BE2C (cell line): ENCODE measurements at places on chromosomes 5 and 9.

DNA sequence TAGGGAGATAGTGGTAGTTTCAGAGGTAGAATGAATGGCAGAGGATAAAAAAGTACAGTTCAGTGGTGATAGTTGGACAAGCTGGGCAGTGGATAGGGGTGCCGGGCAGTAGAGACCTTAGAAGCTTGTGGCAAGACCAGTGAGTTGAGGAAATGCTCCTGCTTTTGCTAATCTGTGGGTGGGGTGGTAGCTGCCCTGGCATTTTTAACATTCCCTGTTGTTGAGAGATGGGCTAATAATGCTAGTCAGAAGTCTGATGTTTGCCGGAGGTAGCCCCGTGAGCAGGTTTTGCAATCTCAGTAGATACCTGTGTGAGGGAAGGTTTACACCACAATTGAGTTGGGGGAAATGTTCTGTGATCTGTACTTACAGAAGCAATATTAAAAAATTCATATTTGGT, 91.1 kb downstream of the TRIO start:
- DNase-seq = no peak

DNA sequence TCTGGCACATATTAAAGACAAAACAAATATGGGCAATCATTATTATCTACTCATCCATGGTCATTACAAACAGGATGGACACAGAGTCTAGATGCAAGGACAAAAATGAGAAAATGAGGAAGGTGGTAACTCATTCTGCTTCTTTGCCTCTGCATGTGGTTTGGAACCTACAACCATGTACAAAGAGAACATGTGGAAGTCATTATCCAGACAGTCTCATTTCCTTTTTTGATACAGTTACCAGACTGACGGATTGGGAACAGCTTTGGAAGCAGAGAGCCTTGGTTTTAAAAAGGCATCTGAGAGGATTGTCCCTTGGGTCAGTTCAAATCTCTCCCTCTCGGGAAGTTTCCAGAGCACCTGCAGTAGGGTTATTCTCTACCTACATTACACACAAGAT, 433.4 kb upstream of the TNC start:
- no peak for DNase-seq

- peak; percentile 69 for DNase-seq
Observed at GRCh38 chr9:131837316-131837715, 97.4 kb upstream of the RAPGEF1 start.

DNA sequence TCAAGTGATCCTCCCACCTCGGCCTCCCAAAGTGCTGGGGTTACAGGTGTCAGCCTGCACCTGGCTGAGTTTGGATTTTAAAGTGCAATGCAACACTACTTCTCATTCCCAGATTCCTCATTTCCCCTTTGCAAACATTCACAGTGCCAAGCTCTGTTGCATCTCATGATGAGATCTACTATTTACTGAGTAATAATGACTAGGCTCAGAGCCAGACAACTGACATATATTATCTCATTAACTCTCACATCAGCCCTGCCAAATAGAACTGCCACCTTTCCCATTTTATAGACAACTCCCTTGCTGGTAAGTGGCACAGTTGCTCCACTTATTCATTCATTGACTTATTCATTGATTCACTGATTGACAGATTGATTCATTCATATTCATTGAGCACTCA, 7.0 kb downstream of the PDE6A start:
- no peak for DNase-seq

GRCh38 chr5:56106837-56107236, 112.1 kb upstream of the IL6ST start:
- no peak for DNase-seq

DNA sequence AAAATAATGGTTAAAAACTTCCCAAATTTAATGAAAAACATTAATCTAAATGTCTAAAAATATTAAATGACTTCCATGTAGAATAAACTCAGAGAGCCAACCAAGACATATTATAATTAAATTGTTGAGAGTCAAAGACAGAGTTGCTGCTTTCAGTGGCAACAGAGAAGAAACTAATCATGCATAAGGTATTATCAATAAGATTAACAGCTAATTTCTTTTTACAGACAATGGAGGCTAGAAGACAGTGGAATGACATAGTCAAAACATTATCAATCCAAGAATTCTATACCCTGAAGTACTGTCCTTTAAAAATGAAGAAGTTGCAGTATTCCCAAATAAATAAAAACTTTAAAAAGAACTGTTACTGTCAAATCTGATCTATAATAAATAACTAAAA, 268.7 kb downstream of the IRX2 start:
- no peak for DNase-seq

DNA sequence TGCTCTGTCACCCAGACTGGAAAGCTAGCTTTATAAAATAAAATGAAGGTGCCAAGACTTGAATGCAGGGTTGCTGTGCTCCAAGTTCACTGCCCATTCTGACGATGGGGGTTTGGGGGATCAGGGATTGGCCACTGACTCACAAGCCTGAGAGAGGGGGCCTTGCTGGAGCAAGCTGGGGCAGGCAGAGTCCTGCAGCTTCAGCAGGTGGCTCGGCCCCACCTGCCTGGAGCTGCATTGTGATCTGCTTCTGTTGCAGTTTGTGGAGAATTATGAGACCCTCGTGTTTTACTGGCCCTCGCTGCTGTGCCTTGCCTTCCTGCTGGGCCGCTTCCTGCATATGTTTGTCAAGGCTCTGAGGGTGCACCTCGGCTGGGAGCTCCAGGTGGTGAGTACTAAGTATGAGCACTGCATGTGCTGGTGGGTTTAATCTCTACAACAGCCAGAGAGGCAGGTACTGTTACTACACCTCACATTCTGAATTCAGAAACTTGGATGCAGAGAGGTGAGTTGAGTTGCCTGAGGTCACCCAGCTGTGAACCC, 31.1 kb upstream of the CCDC180 start:
- no peak for DNase-seq

GRCh38 chr5:176609724-176610434, at the start of gene GPRIN1:
Gene GPRIN1 (minus strand): TSS chr5:176610156. CDS start chr5:176599834, 10,322 bp downstream.
- peak; percentile 86 for DNase-seq

GRCh38 chr9:70902692-70903131, 218.7 kb downstream of the TRPM3 start:
- DNase-seq = no peak

- DNase-seq = no peak
Observed at GRCh38 chr5:133145436-133146170, 93.8 kb downstream of the HSPA4 start.

- DNase-seq = no peak
Observed at GRCh38 chr5:61081741-61082140, 80.5 kb downstream of the SMIM15 start.

DNA sequence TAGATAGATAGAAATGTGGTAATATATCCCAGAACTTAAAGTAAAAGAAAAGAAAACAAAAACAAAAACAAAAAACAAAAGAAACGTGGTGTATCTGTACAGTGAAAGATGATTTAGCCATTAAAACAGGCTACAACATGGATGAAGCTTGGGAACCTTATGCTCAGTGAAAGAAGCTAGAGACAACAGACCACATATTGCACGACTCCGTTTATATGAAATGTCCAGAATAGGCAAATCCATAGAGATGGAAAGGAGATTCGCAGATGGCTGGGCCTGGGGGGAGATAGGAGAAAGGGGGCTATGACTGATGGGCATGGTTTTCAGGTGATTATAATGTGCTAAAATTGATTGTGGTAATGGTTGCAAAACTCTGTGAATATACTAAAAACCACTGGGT, 86.6 kb downstream of the ROR2 start:
- no peak for DNase-seq

DNA sequence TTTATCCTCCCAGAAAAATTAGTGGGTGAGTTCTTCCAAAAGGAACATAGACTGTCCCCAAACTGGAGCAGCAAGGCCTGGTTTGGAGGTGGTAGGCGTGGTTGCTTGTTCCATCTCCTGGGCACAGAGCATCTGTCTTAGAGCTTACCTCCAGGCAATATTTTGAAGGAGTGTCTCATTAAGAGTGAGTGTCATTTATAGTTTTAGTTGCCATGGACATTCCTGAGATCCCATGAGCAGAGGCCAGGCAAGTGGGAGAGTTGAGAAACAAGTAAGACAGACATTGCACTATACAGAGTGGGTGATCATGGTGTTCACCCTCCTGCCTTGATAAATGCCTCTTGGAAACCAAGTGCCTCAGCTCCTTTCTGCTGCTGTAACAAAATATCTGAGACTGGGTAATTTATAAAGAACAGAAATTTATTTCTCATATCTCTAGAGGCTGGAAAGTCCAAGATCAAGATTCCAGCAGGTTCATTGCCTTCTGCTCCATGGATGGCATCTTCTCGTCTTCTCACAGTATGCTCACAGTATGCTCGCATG, 68.5 kb downstream of the KIAA1958 start:
- no peak for DNase-seq

- no peak for DNase-seq
Observed at GRCh38 chr5:42908086-42908485, 96.4 kb upstream of the SELENOP start.

- DNase-seq = no peak
Observed at GRCh38 chr9:25602400-25603044, 75.7 kb downstream of the TUSC1 start.

DNA sequence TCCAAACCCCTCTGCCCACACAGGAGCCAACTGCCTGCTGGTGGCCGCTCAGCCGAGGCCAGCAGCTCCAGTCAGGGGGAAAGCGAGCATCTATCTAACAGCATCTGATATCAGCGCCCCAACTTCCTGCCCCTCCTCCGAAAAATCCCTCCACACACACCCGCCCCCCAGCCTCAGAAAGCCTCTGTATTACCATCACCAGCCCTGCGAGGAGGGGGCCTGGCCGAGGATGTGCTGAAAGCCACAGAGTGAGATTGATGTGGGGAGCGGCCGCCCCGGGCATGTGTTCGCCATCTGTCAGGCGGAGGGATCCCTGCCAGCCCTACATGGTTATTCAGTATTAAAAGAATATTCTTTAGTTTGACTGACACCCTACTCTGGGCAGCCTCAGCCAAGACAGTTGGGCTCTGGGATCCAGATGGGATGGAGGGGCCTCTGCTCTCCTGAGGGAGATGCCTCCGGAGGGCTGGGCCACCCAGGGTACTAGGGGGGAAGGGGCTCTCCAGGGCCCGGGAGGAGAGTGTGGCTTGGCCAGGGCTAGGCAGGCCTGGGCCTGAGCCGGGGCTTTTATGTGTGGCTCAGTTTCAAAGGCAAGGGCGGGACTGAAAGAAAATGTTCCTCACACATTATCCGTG, 98.0 kb downstream of the HSD17B3 start:
- peak; percentile 49 for DNase-seq

DNA sequence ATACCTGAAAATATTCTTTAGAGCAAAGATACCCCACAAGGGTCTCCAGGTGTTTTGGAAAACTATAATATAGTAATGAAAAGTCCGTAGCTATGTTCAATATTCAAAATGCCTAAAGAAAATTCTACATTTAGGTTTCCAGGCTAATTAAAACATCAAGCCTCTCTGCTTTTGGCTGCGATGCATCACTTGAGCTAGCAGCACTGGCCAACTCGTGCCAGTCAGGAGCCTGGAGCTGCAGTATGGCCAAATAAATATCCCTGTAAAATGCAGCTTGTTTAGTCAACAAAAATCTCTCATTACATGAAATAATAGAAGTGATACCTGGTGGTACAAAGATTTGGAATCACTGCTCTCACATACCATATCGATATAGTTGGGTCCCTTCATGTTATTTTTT, 181.1 kb downstream of the ELAVL2 start:
- no peak for DNase-seq

- no peak for DNase-seq
Observed at GRCh38 chr9:121939643-121940042, 153.5 kb downstream of the TTLL11 start.

DNA sequence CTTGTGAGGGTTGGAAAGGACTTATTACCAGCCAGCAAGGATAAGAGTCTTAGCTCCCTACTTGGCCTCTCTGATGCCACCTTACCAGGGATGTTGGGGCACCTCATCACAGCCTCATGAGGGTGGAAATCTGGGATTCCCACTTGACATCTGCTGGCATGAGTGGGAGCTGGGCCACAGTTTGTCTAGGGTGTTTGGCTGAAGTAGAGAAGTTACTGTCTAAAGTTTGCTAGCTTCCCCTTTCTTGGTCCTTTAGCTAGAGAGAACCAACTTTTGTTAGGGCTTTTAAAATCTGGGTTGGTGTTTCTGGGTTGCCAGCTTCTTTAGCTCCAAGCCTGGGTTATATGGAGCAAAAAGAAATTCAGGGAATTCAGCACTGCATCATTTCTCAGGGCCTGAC, 57.5 kb upstream of the GNA14 start:
- DNase-seq = no peak
